ENCODE measurements at places on chromosomes 5 and 9.

DNA sequence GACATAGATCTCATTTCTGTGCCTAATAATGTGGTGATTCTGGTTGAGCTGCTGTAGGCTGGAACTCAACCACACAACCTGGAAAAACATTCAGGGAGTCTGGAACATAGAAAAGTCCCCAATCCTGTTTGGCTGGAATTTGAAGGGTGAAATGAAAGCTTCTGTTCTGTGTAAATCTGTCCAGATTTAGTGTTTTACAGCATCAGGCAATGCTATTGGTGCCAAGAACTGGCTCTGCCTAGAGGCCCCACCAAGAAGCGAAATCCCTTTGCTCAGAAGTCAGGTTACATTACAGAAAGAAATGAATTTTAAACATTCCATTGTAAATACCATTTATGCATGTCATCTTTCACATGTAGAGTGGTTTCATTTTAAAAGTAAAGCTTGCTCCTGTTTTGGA, 56.3 kb downstream of the TMEM174 start:
- DNase-seq = no peak

DNA sequence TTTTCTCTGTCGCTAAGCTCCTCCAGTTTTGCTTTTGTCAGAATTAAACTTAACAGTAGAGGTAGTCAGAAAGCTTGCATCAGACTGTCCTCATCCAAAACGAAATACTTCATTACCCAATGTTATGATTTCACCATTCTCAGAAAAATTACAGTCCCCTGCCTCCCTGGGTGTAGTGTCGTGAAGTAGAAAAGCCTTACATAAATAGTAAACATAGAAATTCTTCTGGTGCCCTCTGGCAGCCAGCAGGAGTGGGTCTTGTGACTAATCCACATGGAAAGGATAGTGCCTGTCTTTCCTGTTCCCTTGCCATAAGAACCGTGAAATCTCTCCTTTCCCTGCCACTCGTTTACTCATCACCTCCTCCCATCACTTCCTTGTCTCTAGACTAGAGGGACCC, 230.6 kb downstream of the GNA14 start:
- DNase-seq = no peak

- DNase-seq = no peak
These were observed 153.7 kb downstream of the INSYN2B start for GRCh38 chr5:169826618-169827017.

- no peak for DNase-seq
These were observed 74.8 kb downstream of the ICE1 start for GRCh38 chr5:5497152-5497788.

DNA sequence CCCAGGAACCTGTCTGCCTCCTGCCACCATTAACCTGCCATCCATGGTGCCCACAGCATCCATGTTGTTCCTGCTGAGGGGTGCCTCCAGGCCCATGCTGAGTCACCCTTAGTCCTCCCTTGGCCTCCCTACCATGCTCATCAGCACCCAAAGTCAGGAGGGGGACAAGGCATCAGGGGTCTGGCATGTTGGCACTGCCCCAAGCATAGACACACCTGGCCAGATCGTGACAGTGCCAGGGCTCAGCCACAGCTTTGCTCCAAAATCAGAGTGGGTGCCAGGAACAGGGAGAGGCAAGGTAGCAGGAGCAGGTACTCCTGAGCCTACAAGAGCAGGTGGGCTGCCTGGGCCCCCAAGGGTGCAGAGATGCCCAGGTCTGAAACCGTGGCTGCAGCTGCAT, 566.6 kb downstream of the TLE1 start:
- DNase-seq = no peak

GRCh38 chr9:77585335-77585786, 62.8 kb downstream of the GNA14 start:
- no peak for DNase-seq

GRCh38 chr9:81632599-81632998, 56.7 kb downstream of the TLE1 start:
- DNase-seq = no peak
